Liver (tissue), 10 donors: ENCODE measurements at places on chromosomes 3 and 15.

DNA sequence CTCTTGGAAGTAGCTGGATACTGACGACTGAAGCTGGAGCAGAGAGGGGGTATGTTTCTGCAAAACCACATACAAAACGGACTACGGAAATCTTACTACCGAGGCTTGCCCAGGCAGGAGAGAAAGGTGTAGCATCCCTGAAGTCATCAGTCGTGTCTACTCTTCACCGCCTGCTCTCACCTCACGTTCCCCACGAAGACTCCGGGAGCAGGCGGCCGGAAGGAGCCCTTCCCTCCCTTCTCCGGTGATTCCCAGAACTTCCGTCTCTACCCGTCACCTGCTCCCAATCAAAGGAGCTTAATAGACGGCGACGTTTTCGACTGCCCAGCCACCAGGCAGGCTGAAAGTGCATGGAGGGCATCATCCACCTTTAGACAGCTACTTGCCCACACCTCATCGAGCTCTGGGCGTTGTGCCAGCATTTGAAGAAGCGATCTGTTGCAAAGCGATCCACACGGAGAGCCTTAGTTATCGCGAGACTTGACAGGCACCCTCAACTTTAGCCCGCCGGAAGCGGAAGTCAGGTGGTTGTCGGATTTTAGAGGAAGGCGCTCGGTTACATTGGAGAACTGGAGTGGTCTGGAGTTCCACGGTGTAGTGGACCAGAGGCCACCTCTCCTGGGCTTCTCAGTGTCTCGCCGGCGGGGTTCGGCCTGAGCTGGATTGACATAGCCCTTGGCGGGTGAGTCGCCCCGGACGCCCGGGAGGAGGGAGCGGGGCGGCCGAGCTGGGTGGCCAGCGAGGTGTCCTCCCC, at the start of gene RAMAC:
RAMAC (plus strand) TSS at position 523 of the 754 bp plus-strand sequence. CDS start 2,809 bp downstream, outside the sequence.
- peaks cover 5% of the 10 kb centered on the region for H3K4me1 ChIP-seq
- peak within 1 kb of the TSS; percentile 32 for H3K4me3 ChIP-seq
- peaks cover 4% of the 10 kb centered on the region for H3K36me3 ChIP-seq
- H3K27me3 ChIP-seq = no peaks in the 10 kb centered on the region
- DNase-seq = peak; percentile 93
- peak within 1 kb of the TSS; percentile 68 for H3K27ac ChIP-seq

GRCh38 chr3:42680806-42681205, 4.5 kb upstream of the KLHL40 start:
- no peak overlapping the region for H3K4me3 ChIP-seq
- no peak overlapping the region for H3K27ac ChIP-seq
- no peaks in the 10 kb centered on the region for H3K36me3 ChIP-seq
- H3K4me1 ChIP-seq = no peaks in the 10 kb centered on the region
- no peaks in the 10 kb centered on the region for H3K27me3 ChIP-seq
- no peak for DNase-seq

GRCh38 chr3:65992106-65992505, 46.6 kb downstream of the MAGI1 start:
- no peak overlapping the region for H3K4me3 ChIP-seq
- H3K27me3 ChIP-seq = no peaks in the 10 kb centered on the region
- H3K36me3 ChIP-seq = no peaks in the 10 kb centered on the region
- no peak for DNase-seq

DNA sequence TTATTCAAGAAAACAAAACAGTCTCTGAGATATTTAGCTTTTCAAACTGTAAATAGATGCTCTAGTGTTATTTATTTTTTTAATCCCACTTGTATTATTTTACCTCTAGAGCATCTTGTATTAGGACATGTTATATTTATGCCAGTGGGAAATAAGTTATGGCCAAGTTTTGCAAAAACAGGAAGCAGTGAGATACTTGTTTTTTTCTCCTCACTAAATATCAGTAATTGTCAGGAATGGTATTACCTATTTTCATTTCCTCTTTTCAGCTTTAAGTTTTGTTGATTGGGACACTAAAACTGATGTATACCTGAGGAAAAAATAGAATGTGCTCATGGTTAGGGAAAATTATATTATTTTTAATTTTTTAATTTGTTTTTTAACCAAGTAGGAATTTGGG, 8.6 kb upstream of the IL20RB start:
- peaks cover 2% of the 10 kb centered on the region for H3K36me3 ChIP-seq
- H3K27me3 ChIP-seq = no peaks in the 10 kb centered on the region
- no peak overlapping the region for H3K27ac ChIP-seq
- H3K4me3 ChIP-seq = no peak overlapping the region
- DNase-seq = no peak
- peaks cover 9% of the 10 kb centered on the region for H3K4me1 ChIP-seq
